ENCODE measurements at places on chromosomes 12 and 14.
A peak's percentile ranks its signal among the peaks of the same experiment; 100 is the strongest.

DNA sequence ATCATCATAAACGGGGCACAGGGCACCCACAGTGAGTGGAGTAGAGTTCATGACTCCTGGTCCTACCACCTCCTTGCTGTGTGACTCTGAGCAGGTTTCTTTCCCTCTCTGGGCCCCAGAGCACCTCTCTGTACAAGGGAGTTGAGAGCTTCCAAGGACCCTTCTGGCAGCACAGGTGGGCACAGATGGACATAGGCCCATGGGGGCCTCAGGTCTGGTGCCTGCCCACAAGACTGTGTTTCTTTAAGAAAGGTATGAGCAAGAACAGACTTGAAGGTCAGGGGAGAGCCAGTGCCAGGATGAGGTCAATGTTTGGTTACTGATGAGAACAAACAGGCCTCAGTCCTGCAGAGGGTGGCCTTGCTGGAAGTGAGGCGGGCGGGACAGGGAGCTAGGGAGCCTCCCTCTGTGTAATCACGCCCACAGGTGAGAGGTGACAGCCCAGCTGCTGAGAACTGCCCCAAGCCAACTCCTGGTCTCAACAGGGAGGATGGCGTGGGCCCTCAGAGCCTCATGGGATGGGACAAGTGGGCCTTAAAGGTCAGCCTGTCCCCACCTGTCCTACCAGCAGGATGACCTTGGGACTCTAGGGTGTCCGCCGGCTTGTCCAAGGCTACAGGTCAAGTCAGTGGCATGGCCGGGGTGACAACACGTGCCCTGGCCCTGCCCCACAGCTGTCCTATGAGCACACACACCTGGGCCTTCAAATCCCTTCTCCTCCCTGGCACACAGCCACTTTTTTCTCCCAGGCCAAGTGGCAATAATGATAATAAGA lies 49.1 kb downstream of the CCDC85C start:
- DNase-seq = no peak

DNA sequence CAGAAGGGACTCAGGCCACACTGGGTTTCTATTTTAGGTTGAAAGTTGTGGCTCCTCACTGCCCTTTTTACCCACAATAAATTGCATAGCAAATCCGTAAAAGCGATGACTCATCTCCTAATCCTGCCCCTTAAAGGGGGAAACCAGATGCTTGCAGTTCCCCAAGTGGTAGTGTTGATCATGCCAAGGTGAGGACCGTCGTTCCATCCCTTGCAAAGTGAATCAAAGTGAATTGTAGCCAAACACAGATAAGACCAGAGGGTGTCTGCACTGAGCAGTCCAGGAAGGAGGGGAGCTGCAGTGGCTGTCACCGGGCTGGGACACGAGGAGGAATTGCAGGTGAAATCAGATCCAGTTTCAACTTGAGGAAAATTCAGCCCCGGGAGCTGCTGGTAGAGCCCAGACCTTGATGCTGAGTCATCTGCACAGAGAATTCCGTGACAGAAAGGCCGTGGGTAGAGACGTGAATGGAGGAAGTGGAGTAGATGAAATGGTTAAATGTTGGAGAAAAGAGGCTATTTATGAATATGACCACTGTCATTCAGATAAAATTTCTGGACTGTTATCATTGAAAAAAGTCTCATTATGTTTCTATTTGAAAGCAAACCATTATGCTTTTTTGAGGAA lies 44.2 kb upstream of the MMP17 start:
- peak; percentile 42 for DNase-seq

GRCh38 chr14:105477660-105478397 lies 3.2 kb downstream of the CRIP2 start:
- DNase-seq = no peak

DNA sequence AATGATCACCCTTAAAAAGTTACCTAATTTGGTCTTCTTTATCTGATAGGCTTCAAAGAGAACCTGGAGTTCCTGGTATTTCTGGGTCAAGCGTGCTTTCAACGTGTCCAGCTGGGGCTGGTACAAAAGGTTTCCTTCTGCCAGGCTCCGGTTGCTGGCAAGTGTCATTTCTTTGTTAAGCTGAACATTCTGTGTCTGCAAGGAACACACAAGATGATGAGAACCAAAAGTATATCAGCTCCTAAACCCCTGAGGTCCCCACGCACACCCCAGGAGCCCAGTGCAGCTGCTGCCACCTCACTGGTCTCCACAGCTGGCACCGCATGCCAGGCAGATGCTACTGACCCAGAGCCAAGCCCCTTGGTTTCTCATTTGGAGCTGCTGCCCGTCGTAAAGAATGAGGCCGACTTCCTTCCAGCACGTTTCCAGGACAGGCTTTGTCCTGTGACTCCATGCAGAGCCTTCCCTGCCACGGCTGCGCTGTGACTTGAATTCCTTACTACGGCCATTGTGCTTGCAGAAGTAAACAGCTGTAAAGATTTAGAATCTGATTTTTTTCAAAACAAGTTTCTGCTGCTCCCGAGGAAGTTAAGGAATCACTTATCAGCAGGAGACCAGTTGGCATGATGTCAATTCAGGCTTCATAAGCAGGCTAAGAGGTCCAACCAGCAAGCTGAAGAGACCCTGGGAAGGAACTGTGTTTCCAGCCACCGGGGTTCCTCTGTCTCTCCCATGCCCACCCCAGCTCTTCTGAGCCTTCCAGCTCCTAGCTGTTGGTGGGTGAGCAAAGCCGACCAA lies 24.9 kb downstream of the VPS37B start:
- no peak for DNase-seq

- DNase-seq = no peak
Measured at GRCh38 chr12:70560671-70561070, 76.6 kb downstream of the PTPRB start.

- no peak for DNase-seq
Measured at GRCh38 chr14:94680862-94681288, 68.7 kb downstream of the SERPINA3 start.

- DNase-seq = no peak
Measured at GRCh38 chr12:49292729-49293055, 2.3 kb upstream of the PRPH start.

- no peak for DNase-seq
Measured at GRCh38 chr12:48123169-48123568, 4.0 kb downstream of the PFKM start.

- DNase-seq = no peak
Measured at GRCh38 chr12:19161216-19161615, 31.7 kb downstream of the PLEKHA5 start.

DNA sequence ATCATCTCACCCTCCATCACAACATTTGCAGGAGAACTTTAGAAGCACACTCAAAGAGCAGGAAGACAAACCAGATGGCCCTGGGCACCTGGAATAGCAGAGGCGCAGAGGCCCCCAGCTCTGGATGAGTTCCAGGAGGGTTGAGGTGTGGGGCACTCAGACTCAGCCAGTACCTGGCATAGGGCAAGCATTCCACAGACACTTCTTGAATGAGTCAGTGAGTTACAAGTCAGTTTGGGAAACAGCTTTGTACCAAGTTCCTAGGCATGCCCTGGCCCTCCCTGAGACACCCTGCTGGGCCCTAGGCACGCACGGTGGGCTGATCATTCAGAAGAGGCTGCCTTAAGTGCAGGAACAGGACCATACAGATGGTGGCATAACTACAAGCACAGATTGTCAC lies 54.3 kb downstream of the MAP3K9 start:
- peak; percentile 31 for DNase-seq

- no peak for DNase-seq
Measured at GRCh38 chr12:108857158-108857407, 300 bp downstream of the SSH1 start.

DNA sequence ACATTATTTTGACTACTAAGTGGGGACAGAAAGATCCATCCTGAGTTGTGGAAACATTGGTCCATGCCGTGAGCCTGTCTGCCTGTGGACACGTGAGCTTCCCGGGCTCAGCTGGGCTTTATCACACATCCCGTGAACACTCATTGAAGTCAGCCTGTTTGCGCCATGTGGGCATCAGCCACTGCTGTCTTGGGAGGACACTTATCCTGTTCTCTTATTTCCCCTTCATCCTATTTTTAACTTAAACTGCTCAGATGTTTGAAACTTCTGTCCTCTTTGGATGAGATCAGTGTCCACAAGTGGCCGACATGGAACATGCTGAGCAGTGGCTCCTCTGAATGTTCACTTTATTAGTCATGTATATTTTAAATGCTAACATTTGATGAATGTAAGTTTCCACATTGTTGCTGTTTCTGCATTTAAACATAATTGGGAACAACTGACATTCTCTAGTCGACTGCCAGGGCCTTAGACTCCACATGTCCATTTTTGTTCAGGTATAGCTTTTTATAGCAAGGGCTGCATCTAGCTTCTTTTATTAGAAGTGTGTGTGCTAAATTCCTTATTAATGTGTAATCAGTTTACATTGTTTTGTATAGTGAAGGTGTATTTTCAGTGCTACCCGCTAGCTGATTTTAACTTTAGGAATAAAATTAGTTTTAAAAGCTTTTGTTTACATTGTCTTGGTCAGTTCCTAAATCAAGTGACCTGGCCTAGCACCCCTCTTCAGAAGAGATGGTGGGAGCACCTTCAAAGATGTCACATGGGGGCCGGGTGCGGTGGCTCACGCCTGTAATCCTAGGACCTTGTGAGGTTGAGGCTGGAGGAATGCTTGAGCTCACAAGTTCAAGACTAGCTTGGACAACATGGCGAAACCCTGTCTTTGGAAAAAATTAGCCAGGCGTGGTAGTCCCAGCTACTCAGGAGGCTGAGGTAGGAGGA lies 24.0 kb downstream of the RNF34 start:
- no peak for DNase-seq

GRCh38 chr14:70700955-70701585 lies 59.4 kb downstream of the TTC9 start:
- DNase-seq = no peak

DNA sequence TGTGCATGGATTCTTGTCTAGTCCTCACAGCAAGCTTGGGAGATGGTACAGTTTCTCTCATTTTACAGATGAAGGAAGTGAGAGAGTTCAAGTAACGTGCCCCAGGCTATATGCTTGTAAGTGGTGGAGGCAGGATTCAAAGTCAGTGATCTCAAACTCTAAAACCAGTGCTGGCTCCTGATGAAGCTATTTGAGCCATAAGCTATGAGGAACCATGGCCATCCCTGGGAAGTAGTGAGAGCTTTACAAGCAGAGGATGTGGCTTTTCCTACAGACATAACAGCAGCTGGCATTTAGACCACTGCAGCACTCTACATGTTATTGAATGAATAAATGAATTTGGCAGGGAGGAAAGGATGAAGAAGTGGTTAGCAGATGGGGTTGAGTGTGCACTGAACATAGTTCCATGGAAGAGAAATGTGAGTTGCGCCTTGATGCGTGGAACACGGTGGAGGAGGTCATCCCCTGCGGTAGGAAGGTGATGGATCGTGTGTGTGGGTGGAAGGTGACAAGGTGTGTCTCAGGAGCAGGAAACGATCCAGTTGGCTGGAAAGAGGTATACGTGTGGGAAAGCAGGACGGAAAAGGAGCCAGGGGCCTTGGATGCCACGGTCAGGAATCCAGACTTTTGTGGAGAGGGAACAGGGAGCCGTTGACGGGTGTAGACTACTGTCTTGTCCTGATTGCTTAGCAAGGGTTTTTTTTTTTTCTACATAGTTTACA lies 65.2 kb downstream of the RFX4 start:
- no peak for DNase-seq

- DNase-seq = no peak
Measured at GRCh38 chr12:115646210-115646609, 631.3 kb downstream of the MED13L start.

- no peak for DNase-seq
Measured at GRCh38 chr14:96729889-96730288, 67.3 kb upstream of the VRK1 start.

GRCh38 chr14:34081101-34081575 lies 130.3 kb upstream of the EGLN3 start:
- no peak for DNase-seq

DNA sequence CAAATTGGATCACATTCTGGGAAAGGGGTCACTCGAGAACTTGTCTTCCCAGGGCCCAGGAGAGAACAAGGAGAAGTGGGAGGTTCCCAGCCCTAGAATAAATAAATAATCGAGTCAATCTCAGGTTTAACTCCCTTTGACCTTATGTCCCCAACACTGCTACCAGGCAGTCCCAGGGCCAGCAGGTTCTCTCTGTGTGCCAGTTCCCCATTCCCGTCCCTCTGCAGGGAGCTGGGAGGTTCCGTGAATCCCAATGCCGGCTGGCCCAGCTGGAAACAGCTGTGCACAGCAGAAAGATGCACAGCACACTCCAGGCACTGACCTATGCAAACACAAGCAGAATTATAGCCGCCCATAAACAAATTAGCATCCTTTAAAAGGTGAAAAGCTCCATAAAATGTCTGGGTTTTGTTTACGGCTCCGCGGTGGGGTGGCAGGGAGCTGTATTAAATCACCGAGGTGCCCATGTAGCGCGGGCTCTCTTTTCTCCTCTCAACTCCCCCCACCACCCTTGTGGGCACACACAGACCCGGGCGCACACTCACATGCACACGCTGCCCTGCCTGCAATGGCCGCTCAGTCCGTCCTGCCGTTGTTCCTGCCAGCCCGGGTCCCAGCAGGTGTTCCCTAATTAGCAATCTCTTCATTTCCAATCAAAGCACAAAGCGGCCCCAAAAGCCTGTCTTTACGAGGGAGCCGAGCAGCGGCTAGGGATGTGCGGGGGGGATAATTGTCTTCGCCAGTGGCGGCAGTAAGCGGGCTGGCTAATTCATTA lies 46.6 kb upstream of the ESRRB start:
- no peak for DNase-seq

- DNase-seq = peak; percentile 35
Measured at GRCh38 chr14:61355892-61356325, 34.5 kb downstream of the PRKCH start.

DNA sequence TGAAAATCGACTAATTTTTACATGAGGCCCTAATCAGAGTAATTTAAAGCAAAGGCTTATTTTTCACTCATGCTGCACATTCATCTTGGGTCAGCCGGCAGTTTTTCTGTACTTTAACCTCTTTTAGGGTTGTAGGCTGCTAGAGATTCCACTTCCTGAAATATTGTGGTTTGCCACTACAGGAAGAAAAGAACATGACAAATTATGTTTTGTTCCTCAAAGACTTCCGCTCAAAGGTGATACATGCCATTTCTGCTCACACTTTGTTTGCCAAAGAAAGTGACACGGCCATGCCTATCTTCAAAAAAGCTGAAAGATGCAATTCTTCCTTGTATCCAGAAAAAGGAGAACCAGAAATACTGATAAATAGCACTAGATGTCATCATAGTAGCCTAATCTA lies 183.4 kb upstream of the PPFIA2 start:
- DNase-seq = no peak

GRCh38 chr12:117412465-117413188 lies 51.2 kb upstream of the NOS1 start:
- no peak for DNase-seq

- DNase-seq = no peak
Measured at GRCh38 chr12:58489394-58489793, 430.9 kb downstream of the LRIG3 start.

DNA sequence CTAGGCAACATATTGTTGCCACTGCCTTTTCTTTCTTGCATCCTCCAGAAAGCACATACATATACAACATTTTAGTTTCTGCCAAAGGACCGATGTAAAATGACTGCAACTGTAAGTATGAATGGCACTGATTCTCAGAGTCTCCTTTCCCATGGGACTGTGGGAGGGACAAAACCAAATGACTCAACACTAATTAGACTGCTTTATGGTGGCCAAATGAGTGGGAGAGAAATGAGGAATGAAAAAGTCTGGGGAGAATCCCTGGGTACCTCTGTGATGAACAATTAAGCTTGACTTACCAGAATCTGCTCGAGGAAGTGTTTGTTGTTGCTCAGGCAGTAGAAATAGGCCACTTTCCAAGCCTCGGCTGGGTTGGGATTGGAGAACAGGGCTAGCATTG lies 10.1 kb downstream of the ZFYVE26 start:
- DNase-seq = no peak

GRCh38 chr14:79157369-79157768 lies 987.2 kb downstream of the NRXN3 start:
- DNase-seq = no peak

- DNase-seq = no peak
Measured at GRCh38 chr12:107440606-107441005, 245.0 kb upstream of the PWP1 start.
